ENCODE measurements at places on chromosomes 13 and 19. TPM values are rescaled to one million over a fixed set of nuclear protein-coding genes. Genes with fewer than 3 reads are reported as not detected.

DNA sequence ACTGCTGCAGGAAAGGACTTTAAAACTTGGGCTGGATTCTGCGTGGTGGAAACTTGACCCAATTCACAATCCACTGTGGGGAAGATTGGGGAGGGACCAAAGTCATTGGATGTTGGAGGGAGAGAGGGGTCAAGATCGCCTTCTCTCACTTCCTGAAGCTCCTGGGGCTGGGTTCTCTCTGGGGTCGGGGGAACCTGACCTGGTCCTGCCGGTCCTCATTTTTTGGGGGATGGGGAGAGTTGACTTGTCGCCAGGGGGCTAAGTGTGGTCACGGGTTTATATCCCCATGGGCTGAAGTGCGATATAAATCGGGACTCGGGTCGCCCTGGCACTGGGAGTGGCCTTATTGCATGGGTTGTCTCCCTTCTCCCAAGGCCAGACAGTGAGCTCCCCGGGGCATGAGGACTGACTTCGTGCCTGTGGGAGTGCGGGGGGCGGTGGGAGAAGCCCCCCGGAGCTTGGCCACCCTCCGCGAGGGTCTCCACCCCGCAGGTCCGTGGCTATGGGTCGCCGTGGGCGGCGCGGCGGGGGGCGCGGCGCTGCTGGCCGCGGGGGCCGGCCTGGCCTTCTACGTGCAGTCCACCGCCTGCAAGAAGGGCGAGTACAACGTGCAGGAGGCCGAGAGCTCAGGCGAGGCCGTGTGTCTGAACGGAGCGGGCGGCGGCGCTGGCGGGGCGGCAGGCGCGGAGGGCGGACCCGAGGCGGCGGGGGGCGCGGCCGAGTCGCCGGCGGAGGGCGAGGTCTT lies 6.3 kb downstream of the ICAM5 start:
- DNase-seq = no peak

DNA sequence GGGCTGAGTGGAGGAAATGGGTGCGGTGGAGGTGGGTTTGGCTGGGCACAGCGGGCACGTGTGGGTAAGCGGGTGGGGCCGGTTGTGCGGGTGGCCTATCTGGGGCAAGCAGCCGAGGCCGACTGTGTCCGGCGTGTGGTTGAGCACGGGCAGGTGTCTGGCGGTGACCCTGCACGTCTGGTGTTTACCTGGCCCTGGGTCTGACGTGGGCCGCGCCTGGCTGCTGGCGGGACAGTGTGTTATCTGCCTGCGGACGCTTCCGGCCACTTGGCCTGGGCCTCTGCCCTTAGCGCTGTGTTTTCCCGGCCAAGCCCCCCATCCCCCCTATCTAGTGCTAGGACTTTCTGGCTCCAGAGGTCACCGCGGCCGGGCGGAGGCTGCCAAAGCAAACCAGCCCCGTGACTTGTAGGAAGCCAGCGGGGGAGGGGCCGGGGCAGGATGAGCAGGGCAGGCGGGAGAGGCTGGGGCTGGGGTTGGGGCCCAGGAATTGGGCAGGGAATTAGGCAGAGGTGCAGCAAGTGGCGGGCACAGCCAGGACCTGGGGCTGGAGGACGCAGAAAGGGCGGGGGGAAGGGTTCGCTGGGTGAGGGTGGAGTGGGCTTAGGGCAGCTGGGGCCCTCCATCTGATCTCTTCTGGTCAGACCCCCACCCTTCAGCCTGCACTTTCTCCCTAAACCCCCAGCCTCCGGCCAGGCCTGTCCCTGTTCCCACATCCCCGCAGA lies 534 bp upstream of the HPN start:
- DNase-seq = no peak

DNA sequence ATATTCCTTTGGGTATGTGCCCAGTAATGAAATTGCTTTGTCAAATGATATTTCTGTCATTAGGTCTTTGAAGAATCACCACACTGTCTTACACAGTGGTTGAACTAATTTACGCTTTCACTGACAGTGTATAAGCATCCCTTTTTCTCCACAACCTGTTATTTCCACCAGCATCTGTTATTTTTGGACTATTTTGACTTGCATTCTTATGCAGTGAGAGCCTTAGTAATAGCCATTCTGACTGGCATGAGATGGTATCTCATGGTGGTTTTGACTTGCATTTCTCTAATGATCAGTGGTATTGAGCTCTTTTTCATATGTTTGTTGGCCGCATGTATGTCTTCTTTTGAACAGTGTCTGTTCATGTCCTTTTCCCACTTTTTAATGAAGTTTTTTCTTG lies 92.0 kb upstream of the SPATA13 start:
- no peak for DNase-seq

- no peak for DNase-seq
Observed at GRCh38 chr13:67204764-67205163, 25.4 kb downstream of the PCDH9 start.

DNA sequence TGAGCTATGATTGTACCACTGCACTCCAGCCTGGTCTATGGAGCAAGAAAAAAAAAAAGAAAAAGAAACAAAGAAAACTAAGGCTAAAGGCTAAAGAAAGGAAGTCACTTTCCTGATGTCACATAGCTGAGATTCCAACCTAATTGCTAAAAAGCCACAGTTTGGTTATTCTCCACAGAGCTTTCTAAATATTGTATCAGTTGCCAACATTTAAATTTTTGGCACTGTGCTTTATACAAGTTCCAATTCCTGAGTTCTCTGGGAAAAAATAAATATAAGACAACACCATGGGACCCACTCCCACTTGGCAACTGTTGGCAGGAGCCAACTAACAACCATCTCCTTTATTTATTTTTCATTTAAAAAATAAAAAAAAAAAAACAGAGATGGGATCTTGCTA lies 11.2 kb upstream of the LYPD3 start:
- DNase-seq = no peak

Gene SULT2B1
- polyA plus RNA-seq = 0.33 TPM

Measured in renal cortex interstitium (tissue), 15 donors.